ENCODE measurements at places on chromosomes 12 and 14. TPM values are rescaled to one million over a fixed set of nuclear protein-coding genes. Genes with fewer than 3 reads are reported as not detected.

- DNase-seq = no peak
These were observed at the start of gene IL22 for GRCh38 chr12:68253504-68253903. Gene IL22, minus strand, starts transcription at chr12:68253604. Its CDS starts 156 bp downstream, at chr12:68253448.

DNA sequence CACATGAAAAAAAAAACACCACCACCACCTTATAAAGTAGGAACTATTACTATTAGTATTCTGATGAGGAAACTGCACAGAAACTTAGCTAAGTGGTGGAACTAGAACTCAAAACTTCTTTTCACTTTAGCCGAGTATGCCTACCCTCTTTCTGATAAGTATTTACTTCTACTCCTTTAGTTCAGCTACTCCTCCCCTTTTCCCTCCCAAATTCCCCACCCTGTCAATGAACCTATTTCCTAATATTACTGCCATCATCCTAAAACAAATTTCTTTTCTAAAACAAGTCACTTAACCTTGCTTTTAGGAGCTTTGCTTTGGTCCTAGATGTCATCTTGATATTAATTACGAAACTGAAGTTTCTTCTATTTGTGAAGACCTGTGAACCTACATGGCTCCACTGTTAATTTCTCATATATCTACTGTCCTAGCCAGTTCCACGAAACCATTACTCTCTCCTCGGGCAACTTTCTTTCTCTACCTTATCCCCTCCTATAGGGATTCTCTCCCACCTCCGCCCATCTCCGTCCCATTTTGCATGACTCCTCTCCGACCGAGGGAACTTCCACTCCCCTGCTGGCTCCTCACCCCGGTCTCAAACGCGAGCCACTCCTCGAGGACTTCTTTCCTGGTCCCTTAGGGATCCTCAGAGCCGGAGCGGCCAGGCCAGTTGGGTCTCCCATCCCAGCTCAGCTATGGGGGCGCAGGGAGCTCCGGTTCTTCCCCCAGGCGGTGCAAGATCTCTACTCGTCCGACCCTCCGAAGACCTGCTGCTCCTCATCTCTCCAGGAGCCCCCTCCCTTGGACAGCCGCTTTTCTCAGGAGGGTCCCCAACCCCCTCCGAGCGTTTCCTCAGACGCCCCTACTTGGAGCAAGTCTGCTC, 1.1 kb downstream of the NUMB start:
- no peak for DNase-seq

GRCh38 chr12:94112121-94112520, 36.3 kb upstream of the PLXNC1 start:
- no peak for DNase-seq

GRCh38 chr12:104958001-104958804, at the start of gene SLC41A2:
Gene SLC41A2, minus strand, starts transcription at chr12:104958290. Its CDS starts 29,763 bp downstream, at chr12:104928527.
- peak; percentile 83 for DNase-seq

DNA sequence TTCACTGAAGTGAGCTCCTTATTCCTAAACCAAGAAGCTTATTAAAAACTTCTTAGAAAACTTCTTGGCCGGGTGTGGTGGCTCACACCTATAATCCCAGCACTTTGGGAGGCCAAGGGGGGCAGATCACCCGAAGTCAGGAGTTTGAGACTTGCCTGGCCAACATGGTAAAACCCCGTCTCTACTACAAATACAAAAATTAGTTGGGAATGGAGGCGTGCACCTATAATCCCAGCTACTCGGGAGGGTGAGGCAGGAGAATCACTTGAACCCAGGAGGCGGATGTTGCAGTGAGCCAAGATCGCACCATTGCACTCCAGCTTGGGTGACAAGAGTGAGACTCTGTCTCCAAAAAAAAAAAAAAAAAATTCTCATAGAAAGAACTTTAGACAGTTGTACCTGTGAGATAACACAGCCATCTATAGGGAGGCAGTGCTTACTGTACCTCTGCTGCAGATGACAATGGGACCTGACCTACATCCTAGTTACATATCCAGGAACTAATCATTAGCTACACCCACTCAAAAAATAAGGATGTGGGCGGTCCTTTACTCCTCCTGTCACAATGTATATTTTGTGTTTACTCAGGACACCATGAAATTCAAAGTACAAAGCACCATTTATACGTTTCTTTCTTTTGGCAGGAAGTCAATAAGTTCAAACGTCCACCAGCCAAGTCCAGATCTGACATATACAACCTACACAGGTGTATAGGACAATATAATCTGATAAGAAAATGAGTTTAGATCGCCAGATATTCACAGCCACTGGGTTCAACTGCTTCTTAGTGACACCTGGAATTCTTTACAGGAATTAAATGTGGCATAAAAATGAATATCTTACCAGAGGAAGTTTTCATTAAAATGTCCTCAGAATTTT, 14.9 kb downstream of the STXBP6 start:
- DNase-seq = no peak

- no peak for DNase-seq
These were observed 200.2 kb downstream of the EXOC5 start for GRCh38 chr14:57068511-57068910.

GRCh38 chr14:53048631-53049030, 97.8 kb upstream of the FERMT2 start:
- no peak for DNase-seq

GRCh38 chr12:96329545-96329944, 70.7 kb downstream of the CDK17 start:
- no peak for DNase-seq

GRCh38 chr12:111773801-111774551, 7.2 kb downstream of the ALDH2 start:
- peak; percentile 87 for DNase-seq

CCT2 gene
- 284 TPM for polyA plus RNA-seq

PRB3 gene
- polyA plus RNA-seq = not detected

DNA sequence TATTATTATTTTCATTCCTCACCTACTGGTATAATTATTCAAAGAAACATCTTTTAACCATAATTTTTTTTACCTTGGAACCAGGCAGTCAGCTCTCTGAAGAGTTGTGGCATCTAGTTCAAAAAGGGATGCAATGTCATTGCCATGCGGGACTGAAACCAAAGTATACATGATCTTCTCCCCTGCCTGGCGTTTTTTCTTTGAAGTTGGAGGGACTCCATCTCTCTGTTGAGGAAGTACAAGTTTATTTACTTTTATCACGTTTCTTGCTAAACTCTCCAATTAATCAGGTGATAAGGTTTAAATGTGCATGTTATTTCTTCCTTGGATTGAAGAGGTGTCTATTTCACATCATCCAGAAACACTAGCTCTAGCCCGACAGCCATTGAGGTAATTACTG, 146.6 kb downstream of the ITPR2 start:
- no peak for DNase-seq

KRT72 gene
- polyA plus RNA-seq = not detected

CRACR2A gene
- polyA plus RNA-seq = 1.1 TPM

MMP19 gene
- 43.8 TPM for polyA plus RNA-seq

DNA sequence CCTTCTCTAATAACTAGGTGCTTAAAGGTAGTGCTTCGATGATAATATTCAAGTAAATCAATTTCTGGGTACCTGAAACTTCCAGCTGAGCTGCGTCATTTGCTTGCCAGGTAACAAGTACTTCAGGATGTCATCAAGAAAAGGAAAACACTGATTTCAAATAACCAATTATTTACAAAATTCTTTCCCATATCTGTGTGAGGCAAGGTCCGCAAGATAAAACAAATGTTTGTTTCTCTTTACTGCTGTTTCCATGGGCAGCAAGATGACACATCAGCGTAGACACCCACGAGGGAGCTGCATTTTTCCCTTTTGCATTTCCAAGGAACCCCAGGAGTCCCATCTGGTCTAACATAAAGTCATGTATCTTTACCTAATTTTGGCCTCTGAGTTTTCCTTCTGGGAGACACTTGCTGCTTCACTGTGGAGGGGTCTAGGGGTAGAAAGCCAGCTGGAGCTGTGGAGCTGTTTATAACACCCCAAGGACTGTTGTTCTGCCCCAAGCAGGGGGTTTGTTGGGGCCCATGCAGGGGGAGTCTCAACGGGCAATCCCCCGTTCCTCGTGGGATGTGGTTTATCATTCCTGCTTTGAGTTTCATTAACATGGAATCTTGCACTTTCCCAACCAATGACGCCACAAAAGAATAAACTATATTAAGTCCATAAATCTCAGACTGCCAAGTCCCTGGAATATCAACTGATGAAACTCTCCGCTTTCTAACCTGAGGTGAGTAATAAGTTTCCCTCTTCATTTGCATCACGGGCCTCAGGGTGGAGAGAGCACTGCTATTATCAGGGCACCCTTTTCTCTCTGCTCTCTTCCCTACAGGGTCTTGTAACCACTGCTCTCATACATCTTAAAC, 112.8 kb upstream of the PELI2 start:
- peak; percentile 44 for DNase-seq

DNA sequence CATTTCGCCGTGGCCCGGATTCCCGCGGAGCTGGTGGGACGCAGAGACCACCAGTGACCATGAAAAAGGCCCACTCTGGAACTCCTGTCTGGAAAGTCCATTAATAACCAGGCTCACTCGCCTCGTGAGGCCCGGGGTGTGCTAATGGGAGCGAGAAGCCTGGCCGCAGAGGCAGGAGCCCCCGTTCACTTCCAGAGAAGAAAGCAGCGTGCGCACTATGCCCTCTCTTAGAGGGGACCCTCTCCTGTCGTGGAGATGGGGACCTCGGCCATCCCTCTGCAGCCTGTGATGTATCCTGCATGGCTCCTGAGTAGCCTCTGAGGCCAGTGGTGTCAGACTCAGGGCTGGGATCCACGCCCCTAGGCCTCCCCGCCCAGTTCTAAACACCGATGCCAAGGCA, 134.1 kb upstream of the VRK1 start:
- no peak for DNase-seq

GRCh38 chr14:101476916-101477553, 84.3 kb upstream of the DIO3 start:
- no peak for DNase-seq

DNA sequence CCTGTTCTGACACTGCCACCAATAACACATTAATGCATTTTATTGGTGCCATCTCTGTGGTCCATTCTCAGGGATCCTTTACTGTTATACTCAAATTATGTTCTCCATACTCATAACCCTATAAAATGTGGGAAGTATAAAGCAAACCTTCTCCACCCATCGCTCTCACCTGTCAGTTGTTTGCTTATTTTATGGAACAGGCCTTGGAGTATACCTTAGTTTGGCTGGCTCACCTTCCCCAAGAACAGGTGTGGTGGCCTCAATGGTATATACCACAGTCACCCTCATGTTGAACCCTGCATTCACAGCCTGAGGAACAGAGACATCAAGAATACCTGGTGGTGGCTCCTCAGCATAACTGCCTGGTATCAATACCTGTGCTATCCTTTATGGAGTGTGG, 308.4 kb upstream of the STXBP6 start:
- DNase-seq = no peak

- no peak for DNase-seq
These were observed 5.7 kb upstream of the DNAAF2 start for GRCh38 chr14:49640540-49641417.

DNA sequence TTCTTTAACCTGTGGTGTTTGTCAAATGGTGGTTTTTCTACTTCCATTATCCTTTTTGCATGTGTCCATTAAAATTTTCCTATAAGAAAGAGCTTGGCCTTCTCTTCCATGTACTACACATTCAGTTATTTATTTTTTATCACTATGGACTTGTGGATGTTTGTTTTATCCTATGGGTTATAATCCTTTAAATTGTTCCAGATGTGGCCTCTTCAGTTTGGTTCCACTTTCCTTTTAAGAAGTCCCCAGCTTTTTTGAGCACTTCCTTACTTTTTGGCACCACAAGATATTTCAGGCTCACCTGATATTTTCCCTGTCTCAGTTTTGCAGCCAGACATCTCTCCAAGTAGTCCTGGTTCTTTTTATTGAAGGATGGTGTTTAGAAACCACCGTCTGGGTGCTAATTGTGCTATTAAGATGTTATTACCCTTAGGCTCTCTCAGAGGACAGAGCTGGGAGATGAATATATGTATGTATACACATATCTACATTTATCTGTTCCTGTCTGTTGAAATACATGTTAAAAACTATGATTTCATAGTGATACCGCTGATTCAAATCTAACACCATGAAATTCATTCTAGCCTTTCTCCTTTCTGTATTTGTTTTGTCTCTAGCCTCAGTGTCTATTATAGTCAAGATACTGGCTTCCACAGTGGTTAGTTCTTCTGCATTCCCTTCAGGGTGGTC, 408.5 kb upstream of the RGS6 start:
- no peak for DNase-seq

DNA sequence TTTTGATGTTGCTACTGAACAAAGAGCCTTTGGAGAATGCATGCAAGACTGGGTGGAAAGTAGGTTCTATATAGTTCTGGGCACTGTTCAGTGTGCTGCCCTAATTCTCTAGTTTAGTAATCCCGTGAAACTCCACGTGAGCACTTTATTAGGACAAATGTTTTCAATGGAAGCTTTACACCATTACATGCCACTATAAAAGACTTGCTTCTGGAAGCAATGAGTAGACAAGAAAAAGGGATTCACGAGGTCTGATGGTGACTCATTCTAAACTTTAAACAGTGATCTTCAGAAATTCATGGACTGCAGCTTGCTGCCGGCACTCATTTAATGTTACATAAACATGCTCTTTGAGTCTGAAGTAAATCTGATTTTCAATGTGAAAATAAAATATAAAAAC, 22.3 kb downstream of the ATG14 start:
- peak; percentile 72 for DNase-seq

DNA sequence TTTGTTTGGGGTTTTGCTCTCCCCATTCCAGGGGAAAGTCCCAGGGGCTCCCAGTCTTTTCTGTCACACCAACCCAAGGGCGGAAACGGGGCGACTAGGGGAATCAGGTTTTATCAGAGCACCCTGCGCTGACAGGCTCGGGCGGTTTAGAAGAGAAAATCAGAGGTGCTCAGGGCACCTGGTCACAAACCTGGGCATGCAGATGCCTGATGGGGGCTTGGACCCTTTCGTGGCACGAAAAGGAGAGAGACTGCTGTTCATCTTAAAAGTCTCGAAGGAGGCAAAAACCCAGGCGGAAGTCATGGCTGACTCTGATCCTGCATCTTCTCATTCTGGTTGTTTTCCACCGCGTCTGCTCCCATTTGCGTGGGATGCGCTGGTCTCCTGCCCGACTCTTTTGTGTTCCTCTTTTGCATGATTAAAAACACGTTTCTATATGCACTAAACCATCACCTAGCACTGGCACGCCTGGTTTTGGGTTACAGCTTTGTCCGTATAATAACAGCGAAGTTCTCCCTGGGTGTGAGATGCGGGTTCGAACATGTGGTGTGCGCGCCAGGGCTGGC, 13.2 kb downstream of the OTX2 start:
- DNase-seq = no peak

GRCh38 chr12:22332202-22332601, 2.3 kb downstream of the ST8SIA1 start:
- DNase-seq = no peak

- DNase-seq = no peak
These were observed at the start of gene AVPR1A for GRCh38 chr12:63150713-63151622. Gene AVPR1A, minus strand, starts transcription at chr12:63151201. Its CDS starts 365 bp downstream, at chr12:63150836.

GRCh38 chr14:87325741-87326140, 667.2 kb downstream of the GALC start:
- no peak for DNase-seq

GRCh38 chr12:106248846-106249371, 1.1 kb upstream of the CKAP4 start:
- no peak for DNase-seq

GYS2 gene
- polyA plus RNA-seq = not detected
